ENCODE measurements at places on chromosomes 7 and 10.

GRCh38 chr10:46267132-46267985 is 19.4 kb upstream of the ANTXRL start:
- DNase-seq: no peak

GRCh38 chr7:93320887-93321286 is 88.7 kb downstream of the VPS50 start:
- no peak for DNase-seq

- no peak for DNase-seq
Observed at GRCh38 chr10:114087655-114088054, 44.0 kb downstream of the ADRB1 start.

GRCh38 chr10:79201706-79202105 is 132.9 kb downstream of the ZMIZ1 start:
- DNase-seq: no peak

GRCh38 chr10:124025660-124026588 is 67.5 kb downstream of the CHST15 start:
- no peak for DNase-seq

DNA sequence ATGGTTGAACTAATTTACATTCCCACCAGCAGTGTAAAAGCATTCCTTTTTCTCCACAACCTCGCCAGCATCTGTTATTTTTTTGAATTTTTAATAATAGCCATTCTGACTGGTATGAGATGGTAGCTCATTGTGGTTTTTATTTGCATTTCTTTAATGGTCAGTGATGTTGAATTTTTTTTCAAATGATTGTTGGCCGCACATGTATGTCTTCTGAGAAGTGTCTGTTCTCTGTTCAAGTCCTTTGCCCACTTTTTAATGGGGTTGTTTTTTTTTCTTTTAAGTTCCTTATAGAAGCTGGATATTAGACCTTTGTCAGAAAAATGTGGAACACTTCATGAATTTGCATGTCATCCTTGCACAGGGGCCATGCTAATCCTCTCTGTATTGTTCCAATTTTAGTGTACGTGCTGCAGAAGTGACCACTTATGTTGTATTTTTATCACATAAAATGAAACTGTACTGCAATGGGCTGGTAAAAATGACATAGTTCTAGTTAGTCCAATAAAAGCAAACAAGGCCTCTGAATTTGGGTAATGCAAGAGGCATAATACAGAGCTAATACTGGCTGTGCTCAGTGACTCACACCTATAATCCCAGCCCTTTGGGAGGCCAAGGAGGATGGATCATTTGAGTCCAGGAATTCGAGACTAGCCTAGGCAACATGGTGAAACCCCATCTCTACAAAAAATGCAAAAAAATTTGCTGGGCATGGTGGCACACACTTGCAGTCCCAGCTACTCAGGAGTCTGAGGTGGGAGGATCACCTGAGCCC is 70.3 kb downstream of the ABI1 start:
- DNase-seq: no peak

DNA sequence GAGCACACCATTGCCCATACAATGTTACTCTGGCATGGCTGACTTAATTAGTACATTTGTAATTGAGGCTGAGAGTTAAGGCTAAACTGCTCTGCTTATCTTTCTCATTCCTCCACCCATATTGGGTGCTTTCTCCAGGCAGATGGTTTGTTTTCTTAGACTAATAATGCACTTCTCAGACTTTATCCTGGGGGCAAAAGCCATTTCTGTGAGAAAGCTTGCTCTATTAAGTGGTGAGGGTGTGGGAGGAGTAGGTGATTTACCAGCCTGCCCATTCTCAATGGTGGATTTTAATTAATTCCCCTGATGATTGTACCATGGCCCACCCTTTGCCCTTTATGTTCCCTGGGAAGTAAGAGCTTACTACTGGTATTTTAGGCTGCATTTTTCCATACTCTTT is 174.8 kb downstream of the FOXP2 start:
- DNase-seq: no peak

DNA sequence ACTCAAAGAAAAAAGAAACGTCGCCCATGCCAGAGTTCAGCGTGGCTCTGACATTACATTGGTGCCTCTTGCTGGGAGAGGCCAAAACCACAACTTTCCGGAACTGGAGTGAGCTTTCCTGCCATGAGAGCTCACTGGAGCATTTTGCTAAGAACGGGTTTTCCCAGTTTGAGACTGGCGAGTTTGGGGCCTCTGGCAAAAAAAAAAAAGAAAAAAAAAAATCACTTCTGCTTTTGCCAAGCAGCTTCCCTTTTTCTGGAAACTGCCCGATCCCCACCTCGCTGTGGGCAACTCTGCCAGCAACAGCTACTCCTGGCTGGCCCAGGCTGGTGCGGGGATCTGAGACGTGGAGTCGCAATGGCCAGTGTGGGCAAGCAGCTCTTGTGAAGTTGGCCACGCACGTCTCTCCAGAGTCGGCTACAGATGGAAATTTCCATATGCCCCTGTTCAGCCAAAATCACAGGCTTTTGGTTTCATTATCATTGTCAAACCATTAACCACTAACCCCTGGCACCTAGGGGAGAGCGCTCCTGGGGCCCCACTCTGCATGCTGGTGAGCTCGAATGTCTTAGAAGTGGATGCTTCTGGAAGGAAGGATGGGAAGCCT is 25.7 kb downstream of the PRKAG2 start:
- DNase-seq: no peak

GRCh38 chr7:137850972-137851945 is 4.5 kb upstream of the DGKI start:
- DNase-seq: no peak

GRCh38 chr10:77383861-77384553 is 253.6 kb downstream of the KCNMA1 start:
- no peak for DNase-seq

DNA sequence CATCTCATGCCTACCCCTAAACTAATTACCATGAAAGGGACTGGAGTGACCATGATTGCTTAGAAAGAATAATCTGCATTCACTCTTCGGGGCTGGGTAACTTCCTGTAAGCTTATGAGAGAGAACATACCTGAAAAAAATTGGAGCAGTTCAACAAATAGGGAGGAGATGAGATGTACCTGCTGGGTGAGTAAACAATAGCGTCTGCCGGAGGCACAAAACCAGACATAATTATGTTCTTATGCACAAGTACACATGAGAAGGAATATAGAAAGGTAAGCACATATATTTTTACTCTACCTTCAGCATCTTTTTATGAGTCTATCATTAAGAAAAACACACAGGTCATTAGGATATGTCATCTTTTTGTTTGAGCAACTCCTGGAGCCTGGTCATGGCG is 224.6 kb upstream of the FERD3L start:
- DNase-seq: no peak

DNA sequence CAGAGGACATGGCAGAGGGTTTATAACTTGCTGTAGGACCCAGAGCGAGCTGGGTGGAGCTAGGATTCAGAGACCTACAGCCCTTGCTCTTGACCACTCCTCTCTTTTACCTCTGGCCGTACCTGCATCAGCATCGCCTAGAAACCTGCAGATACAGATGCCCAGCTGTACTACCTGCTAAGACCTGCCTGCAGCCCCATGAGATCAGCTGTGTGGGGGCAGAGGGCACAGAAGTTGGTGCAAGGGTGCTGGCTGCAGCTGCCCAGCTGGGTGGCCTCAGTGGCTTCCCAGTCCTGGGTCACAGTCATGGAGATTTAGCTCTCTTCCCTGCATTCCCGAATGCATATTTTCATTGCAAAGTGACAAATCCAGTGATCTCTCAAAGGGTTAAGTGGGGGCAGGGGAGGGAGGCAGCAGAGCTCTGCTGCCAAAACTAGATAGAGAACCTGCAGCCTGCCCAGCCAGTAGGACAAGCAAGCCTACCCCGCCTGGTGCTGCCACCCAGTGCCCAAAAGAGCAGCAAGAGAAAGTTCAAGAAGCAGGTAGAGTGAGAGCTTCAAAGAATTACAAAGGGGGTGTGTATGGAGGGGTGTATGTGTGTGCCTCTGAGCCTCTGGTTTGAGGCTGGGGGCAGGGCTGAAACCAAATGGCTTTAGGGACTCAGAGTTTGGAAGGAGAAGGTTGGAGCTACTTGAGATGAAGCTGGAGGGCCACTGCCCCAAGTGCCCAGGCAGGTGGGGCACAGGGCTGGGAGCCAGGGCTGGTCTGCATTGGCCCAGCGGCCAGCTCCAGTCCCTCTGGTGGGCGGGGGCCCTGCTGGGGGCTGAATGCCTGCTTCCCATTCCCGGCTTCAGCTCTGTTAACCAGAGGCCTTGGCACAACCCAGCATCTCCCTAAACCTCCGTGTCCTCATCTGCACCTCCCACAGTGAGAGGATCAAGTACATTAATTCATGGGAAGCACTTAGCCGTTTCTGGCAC is 6.9 kb downstream of the FAM241B start:
- no peak for DNase-seq

DNA sequence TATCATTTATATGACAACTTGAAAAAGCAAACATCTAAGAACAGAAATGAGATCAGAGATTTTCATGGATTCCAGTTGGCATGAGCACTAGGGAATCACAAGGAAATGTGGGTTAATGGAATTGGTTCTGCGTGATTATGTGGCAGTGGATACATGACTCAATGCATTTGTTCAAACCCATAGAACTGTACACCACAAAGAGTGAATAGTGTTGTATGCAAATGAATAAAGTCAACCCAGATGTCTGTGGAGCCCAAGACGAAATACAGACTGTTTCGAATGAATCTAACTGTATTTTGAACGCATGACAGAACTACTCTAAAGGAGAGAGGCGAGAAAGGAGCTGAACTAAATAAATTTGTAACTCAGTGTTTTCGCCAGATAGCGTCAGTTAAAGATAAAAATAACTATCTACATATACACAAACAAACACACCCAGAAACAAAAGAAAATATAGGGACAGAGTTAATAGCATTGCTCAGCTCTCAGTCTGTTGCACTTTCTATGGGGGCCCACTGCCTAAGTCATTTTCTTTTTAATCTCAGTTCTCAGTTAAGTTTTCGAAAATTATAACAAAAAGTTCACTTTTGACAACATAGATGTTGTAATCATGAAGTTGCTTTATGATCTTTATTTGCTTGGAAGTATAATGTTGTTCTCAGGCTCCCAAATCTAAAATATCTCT is 636.7 kb upstream of the SEMA3D start:
- no peak for DNase-seq

GRCh38 chr10:52488606-52489485 is 174.8 kb downstream of the DKK1 start:
- DNase-seq: no peak

GRCh38 chr10:103080891-103081581 is 112.0 kb downstream of the NT5C2 start:
- DNase-seq: no peak

GRCh38 chr7:125670926-125671572 is 741.4 kb upstream of the POT1 start:
- DNase-seq: no peak

DNA sequence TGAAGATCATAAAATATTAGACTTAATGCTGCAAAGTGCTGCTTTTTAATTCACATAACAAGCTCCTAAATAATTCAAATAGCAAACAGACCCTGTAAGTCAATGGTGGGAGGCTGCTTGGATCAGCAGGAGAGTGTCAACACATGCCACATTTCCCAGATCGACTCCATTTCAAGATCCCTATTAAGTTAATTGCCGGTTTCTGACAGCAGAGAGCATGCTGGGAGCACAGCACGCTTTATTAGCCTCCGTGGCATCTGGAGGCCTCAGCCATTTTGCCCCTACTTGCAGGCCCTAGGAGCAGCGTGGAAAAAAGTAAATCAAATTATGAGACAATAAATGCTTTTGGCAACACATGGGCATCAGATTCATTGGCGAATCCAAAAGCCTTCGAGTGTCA is 201.0 kb downstream of the EMX2 start:
- DNase-seq: no peak

- peak; percentile 30 for DNase-seq
Observed at GRCh38 chr10:49592726-49593563, 17.2 kb upstream of the SLC18A3 start.

DNA sequence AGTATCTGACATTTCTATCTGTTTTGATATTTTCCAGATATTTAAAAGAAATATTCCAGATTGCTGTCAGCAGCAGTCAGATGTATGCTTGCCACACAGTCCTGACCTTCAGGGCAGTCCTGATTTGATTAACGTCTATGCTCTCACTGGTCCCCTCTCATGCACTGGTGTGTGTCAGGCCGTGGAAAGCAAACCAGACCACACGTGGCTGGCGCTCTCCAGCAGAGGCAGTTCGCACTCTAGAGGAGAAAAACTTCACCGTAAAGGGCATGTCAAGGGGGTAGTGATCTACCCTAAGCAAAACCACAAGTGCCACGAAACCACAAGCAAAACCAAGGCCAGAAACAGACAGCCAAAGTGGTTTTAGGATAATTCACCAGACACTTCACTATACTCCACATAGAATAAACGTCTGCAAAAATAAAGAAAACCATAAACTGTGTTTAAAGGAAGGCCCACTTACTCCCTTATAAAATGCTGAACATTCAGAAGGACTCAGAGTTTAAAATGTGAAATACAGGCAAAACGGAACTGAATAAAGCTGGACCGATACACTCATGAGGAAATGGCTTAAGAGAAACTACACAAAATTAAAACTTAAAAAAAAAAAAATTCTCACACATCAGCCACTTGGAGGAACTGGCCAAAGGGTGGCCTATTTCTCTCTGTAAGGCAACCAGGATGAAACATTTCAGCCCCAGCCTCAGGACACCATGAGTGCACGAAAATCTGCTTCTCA is 26.4 kb downstream of the PARP12 start:
- DNase-seq: no peak

- DNase-seq: no peak
Observed at GRCh38 chr7:51255036-51255435, 61.6 kb downstream of the COBL start.

DNA sequence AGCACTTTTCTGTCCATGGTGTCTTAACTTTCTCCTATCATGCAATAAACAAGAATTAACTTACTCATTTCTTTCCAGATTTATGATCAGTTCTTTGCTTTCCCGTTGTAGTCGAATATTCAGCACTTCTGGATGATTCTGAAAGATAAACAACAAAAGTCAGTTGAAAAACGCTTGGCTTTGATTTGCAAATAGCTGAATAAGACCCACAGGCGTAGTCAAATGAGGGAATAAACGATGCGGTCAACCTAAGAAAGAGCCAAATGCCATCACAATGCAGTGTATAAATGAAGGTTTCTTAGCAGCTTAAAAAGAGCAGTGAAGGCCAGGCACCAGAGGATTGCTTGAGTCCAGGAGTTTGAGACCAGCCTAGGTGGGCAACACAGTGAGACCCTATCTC is 109.4 kb downstream of the ADAM12 start:
- no peak for DNase-seq

DNA sequence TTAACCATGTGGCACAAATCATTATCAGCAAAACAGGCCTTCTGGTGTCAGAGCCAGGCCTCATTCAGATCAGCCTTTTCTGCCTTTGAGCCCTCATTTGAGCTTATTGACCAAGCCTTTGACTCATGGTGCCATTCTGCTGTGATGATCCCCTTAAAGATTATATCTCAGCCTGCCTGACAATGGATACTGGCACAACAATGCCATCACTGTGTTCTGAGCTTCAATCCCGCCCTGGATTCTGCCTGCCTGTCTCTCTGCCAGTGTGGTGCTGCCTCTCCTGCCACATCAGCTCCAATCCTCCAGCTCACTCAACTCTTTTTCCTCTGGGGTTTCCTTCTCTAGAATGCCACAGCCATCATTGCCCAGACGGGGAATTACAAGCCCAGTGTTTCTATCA is 52.6 kb downstream of the SRI start:
- DNase-seq: no peak

All from stimulated activated CD4-positive, alpha-beta T cell treated with anti-CD3 and anti-CD28 coated beads, Interleukin-1b, Interleukin-23, amount 100 ng/mL, for 1 hour (primary cell).